Lower leg skin (tissue), 4 donors: ENCODE measurements at places on chromosomes 2 and 18.

DNA sequence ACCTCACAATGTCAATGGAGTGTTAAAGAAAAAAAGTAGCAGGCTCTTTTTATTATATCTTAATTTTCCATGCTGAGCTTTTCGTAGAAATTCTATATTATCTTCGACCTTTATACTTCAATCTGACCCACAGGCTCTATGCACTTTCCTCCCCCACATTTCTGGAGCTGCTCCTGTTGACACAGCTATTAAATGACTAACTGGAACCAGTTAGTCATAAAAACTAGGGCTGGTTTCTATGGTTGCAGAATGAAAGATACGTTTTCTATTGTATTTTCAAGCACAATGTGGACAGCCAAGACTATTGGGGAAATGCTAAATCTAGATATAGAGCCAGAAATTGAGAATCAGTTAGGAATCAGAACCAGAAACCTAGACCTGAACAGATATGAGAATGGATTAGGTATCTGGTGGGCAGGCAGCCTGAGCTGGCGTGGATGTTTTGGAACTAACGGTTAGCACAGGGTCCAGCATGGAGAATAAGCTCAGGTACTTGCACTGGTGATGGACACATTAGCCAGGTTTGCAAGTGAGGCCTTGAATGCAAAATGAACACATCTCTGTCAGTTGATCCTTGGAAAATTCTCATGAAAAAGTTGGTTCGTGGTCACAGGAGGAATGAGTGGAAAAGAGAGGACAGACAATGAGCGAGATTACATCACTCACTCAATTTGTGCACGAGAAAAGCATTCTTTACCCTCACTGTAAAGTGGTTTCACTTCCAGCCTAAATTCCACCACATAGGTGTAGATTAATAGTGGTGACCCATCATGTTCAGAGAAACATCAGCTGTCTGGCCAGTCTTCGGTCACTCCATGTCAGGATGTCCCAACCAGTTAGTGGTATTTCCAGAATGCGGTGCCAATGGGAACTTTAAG lies 144.6 kb upstream of the EPHA4 start:
- no peak for DNase-seq

DNA sequence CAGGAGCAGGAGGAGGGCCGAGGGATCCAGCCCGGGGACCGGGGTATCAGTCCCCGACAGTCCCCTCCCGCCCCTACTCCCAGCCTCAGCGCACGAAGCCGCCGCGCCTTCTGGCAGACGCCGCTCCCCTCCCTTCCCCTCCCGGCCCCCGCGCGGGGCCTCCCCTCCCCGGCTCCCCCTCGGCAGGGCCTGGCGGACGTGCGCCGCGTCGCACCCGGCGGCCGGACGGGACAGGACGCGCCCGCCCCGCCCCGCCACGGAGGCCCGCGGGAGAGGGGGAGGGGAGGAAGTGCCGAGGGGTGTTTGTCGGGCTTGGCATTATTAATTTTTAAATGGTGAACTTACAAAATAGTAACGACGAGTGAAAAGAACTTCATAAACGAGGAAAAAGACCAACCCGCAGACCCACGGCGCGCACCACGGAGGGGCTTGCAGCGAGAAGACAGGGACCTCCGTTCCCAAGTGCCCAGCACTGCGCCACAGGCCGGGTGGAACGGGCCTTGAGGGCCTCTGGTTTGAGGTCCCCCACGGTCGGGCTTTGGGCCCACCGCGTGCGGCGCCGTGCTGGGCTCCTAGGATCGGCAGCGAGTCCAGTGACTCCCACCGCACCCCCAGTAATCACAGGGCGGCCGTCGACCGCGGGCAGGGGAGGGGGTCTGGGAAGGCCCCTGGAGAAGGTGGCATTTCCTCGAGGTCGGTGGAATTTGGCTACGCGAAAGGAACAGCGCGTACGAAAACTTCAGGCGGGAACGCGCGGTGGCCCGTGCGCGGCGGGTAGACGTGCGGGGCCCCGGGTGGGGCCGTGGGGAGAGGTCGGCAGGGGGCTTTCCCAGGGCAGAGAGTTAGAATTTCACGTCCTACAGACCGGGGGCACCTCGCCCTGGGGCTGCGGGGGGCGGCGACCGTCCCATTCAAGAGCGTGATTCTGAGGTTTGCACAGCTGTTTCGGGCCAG lies 954 bp upstream of the CTDSP1 start:
- peak; percentile 70 for DNase-seq

DNA sequence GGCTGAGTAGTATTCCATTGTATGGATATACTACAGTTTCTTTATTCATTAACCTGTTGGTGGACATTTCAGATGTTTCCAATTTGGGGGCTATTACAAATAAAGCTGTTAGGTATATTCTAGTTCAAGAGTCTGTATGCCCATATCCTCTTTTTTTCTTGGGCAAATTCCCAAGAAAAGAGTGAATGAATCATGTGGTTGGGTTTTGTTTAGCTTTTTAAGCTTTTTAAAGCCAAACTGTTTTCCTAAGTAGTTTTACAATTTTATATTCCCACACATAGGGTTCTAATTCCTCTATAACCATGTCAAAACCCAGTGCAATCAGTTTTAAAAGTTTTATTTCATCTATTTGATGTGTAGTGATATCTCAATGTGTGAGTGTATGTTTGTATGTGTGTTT lies 44.9 kb upstream of the BAZ2B start:
- no peak for DNase-seq

DNA sequence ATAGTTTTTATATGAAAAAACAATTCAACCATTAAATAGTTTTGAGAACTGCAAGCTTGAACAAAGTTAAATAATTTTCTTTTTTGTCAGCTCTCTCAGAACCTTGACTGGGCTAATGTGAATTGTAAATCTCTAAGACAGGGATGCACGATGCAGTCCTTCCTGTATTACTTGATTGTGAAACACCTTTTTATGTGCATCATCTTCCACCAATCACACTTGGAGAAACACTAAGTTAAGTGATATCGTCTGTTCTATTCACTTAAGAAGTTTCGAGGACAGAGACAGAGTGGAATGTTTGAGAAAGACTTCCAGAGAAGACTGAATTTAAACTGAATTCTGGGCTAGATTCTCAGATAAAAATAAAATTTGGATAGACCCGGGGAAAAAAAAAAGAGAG lies 238.2 kb downstream of the MREG start:
- no peak for DNase-seq
